ENCODE measurements at places on chromosomes 16 and 17. TPM values are rescaled to one million over a fixed set of nuclear protein-coding genes. Genes with fewer than 3 reads are reported as not detected.

MVD gene
- total RNA-seq = 40.0 TPM

PKMYT1 gene
- 23.2 TPM for total RNA-seq

DNA sequence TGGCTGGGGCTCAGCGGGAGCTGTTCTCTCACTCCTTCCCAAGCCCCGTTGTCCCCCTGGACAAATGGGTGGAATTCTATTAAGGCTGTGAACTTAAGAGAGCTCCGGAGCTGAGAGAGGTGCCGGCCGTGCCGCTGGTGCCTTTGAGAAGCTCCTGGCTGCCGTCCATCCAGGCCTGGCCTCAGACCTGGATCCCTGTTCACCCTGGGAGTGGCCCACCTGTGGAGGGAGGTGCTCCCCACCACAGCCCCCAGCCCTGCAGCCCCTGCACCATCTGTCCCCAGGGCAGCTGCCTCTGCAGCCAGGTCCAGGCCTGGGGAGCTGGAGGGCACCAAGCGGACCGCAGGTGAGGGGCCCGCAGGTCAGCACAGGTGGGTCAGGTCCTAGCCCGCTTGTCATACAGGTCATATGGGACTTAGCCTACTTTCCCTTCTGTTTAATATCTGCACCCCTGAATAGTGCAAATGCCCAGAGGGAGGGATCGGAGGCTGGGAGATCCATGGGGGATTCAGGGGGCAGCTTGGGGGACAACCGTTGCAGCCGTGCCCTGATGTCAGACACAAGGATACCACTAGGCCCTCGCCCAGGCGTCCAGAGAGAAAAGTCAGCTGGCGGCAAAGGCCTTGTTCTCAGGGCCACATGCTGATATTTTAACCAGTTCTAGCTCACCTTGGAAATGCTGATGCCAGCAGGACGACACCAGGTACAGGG is 15.2 kb upstream of the METRNL start:
- peak; percentile 57 for DNase-seq

DNA sequence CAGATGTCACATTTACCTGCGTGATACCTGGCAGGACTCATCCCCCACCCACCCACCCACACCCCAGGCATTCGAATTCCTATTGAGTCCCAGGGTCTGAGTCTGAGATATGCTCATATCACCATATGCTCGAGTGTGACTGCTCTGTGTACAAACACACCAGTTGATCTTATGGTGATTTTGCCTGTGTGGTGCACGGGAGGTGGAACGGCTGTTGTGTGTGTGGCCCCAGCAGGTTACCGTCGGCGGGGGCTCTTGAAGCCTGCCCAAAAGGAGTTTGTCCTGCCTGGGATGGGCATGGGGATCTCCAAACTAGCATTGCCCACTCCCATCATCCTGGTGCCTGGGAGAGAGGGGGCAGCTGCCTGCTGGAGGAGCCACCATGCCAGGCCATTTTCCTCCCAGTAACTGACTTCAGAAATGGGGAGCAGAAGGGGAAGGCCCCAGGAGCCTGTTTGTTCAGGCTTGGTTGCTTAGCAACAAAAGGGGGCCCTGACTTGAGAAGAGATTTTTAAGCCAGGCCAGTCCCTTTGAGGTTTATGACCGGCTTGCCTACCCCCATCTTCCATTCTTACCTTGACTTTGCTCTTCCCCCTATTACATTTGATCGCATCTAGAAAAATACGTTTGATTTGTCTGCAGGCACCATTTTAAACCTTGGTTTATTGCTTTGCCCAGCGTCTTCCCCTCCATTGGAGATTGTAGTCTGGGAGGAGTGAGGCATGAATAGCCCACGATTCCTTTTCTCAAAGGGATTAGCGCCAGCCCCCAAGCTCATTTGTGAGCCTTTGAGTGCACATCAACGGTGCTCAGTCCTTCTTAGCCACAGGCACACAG is 217.7 kb downstream of the CCDC182 start:
- no peak for DNase-seq

DNA sequence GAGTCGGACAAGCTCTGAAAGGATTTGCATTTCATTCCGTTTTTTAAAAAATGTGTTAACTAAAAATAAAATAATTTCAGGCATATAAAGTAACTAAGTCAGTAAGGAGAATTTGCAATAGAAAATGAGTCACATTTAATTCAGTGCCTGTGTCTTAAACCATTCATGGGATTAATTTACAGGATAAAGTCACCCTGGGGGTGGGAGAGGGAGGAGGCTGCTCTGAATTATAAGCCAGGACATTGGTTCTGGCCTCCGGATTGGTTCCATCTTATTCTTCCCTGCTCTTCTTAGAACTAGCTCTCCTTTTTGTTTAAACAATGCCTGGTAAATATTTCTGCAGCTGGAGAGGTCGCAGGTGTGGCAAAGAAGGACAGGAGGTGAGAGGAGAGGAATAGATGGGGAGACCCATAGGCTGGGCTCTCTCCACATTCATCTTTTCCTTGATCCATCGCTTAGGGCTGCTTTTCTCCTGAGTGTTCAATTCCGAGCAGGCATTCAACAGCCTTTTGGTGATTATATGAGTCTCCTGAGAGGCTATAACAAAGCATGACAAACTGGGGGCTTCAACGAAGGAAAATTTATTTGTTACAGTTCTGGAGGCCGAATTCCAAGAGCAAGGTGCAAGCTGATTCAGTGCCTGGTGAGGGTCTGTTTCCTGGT is 319.2 kb downstream of the PHKB start:
- DNase-seq = no peak

DNA sequence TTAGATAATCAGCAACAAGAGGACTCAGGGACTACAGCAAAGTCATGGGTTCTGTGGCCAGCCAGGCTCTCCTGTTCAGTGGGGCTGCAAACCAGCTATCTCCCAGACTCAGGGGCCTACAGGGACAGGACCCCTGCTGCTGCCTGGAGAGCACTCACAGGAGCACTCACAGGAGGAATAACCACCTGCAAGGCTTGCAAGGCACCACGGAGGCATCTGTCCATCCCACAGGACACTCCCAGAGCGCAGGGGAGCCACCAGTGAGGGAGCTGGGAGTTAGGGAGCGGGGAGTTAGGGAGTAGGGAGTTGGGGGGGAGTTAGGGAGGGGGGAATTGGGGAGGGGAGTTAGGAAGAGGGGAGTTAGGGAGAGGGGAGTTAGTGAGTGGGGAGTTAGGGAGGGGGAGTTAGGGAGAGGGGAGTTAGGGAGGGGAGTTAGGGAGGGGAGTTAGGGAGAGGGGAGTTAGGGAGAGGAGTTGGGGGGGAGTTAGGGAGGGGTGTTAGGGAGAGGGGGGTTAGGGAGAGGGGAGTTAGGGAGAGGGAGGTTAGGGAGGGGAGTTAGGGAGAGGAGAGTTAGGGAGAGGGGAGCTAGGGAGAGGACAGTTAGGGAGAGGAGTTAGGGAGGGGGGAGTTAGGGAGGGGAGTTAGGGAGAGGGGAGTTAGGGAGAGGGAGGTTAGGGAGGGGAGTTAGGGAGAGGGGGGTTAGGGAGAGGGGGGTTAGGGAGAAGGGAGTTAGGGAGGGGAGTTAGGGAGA is 5.7 kb downstream of the CANT1 start:
- no peak for DNase-seq

DNA sequence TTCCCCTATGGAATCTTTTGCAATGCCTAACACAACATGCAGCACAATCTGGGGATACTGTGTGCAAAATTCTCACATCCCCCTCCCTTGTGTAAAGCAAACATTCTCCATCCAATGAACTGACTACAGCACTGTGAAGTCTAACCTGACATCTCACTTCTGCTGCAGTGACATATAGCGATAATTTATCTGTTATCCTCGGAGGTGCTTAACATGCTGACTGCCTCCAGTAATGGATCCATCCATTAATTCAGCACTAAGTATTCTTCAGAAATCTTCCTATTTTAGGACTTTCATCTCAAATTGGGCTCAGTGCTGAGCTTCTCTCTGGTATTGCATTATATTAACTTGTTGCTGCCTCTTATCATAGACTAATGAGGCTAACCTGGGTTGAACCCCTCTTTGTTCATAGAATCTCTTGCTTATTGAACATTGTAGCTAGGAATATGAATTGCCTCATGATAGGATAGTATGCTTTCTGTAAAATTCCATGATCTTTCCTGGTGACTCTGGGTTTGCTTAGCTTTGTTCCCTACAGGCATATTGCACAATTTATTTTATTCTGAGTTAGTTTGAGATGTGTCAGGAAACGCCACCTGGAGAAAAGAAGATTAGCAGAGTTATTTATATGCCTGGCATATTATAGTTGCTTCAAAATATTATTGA is 187.9 kb downstream of the CNTNAP4 start:
- DNase-seq = no peak

- DNase-seq = no peak
Observed at GRCh38 chr17:77182205-77183172, 41.7 kb downstream of the SEC14L1 start.

DNA sequence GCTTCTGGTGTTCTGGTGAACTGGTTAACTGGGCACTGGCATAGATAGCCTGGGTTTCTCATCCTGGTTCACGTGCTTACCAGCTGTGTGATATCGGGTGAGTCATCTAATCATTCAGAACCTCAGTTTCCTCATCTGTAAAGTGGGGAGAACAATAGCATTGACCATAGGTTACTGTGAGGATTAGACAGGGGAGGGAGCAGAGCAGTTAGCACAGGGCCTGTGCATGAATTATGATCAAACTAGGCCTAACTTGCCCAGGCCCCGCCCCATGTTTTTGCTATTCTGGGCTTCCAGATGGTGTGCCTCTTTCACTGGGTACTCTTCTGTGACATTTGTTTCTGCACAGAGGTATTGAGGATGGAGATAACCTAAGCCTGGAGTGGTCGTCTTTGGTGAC is 4.6 kb upstream of the KLHL36 start:
- DNase-seq = no peak

- DNase-seq = no peak
Observed at GRCh38 chr17:34562387-34562786, 17.0 kb upstream of the TMEM132E start.

GRCh38 chr17:81986606-81987005 is 9.2 kb downstream of the ASPSCR1 start:
- peak; percentile 93 for DNase-seq

- no peak for DNase-seq
Observed at GRCh38 chr17:78655251-78655940, 78.2 kb upstream of the DNAH17 start.

GRCh38 chr17:78884148-78884825 is 18.7 kb downstream of the CEP295NL start:
- DNase-seq = no peak

DNA sequence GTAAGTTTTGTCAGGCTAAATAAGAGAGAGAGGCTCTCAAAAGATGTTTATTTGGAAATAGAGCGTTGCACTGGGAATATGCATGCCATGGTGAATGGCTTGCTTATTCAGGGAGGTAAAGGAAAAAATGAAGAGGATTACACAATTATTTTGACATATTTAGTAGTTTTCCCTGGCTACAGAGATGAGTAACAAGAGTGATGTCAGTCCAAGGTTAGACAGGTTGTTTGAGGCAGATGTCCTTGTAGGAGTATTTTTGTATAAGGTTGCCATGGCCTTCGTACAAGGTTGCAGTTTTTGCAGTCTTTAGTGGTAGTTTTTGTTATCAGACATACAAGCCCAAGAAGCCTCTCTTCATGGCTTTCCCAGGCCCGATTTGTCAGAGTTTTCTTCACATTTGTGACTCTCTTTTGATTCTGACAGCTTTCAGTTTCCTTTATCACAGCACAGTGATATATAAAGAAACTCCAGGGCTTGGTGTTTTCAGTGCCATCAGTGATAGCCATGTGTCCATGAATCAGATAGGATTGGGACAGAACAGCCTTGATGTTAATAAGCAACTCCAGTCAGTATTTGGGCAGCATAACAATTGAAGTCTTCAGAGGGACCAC is 18.7 kb upstream of the LGALS9 start:
- DNase-seq = no peak

- no peak for DNase-seq
Observed at GRCh38 chr17:77728871-77729270, 229.6 kb upstream of the TNRC6C start.

- no peak for DNase-seq
Observed at GRCh38 chr16:813204-813915, 12.8 kb upstream of the GNG13 start.

- no peak for DNase-seq
Observed at GRCh38 chr17:59812139-59812538, 80.6 kb downstream of the TUBD1 start.

Measured in chondrocyte (in vitro differentiated cells).